K562 (cell line): ENCODE measurements at places on chromosomes 1 and 21. TPM values are rescaled to one million over a fixed set of nuclear protein-coding genes. Genes with fewer than 3 reads are reported as not detected.

Gene NBPF4
- total RNA-seq, result 5.3 and 6.6 TPM in 2 replicates

Gene LIN28A
- total RNA-seq, result 5.1 TPM in 2 replicates

Gene MPL
- total RNA-seq, result not detected in 2 replicates

Gene SH2D1B
- total RNA-seq, result 5.4 and 6.3 TPM in 2 replicates

Gene DHDDS
- 55.0 and 60.4 TPM in 2 replicates for total RNA-seq

Gene PTPRC
- total RNA-seq, result 62.9 and 67.6 TPM in 2 replicates

Gene RASSF5
- 35.2 and 38.1 TPM in 2 replicates for total RNA-seq

Gene STYXL2
- total RNA-seq, result not detected in 2 replicates

Gene CNR2
- total RNA-seq, result not detected in 2 replicates

Gene OPRD1
- total RNA-seq, result 0.02 TPM in 1 of 2 replicates, not detected in the other

Gene KRTAP13-2
- total RNA-seq, result not detected in 2 replicates

Gene MRPL39
- total RNA-seq, result 65.4 and 71.7 TPM in 2 replicates

Gene PLEKHN1
- total RNA-seq, result 1.2 and 1.5 TPM in 2 replicates

Gene TTC39A
- total RNA-seq, result 0.53 and 0.92 TPM in 2 replicates

Gene CA6
- total RNA-seq, result not detected in 2 replicates

Gene TMEM125
- 0.45 TPM in 1 of 2 replicates, not detected in the other for total RNA-seq

Gene TCHH
- not detected in 2 replicates for total RNA-seq

GRCh38 chr1:3027611-3028371 lies 6.5 kb downstream of the ACTRT2 start:
- H3K4me1 ChIP-seq, result no peaks in the 10 kb centered on the region
- H3K36me3 ChIP-seq, result no peaks in the 10 kb centered on the region
- DNase-seq, result no peak
- H3K27ac ChIP-seq, result no peak overlapping the region
- H3K4me3 ChIP-seq, result no peak overlapping the region

GRCh38 chr1:227242811-227243682 lies 75.2 kb downstream of the CDC42BPA start:
- no peaks in the 10 kb centered on the region; the same call in 1 of the 2 replicates for H3K4me1 ChIP-seq
- no peaks in the 10 kb centered on the region for H3K27me3 ChIP-seq
- no peak for DNase-seq
- H3K27ac ChIP-seq, result no peak overlapping the region; the same call in 2 of the 3 replicates
- peaks cover 2% of the 10 kb centered on the region; the same call in 1 of the 3 replicates for H3K36me3 ChIP-seq

- H3K27me3 ChIP-seq, result no peaks in the 10 kb centered on the region
- no peaks in the 10 kb centered on the region for H3K36me3 ChIP-seq
- DNase-seq, result no peak
- no peak overlapping the region for H3K4me3 ChIP-seq
- no peak overlapping the region for H3K27ac ChIP-seq
- H3K4me1 ChIP-seq, result no peaks in the 10 kb centered on the region; the same call in 2 of the 3 replicates
Observed at GRCh38 chr1:86429122-86429725, 5.3 kb downstream of the CLCA2 start.

DNA sequence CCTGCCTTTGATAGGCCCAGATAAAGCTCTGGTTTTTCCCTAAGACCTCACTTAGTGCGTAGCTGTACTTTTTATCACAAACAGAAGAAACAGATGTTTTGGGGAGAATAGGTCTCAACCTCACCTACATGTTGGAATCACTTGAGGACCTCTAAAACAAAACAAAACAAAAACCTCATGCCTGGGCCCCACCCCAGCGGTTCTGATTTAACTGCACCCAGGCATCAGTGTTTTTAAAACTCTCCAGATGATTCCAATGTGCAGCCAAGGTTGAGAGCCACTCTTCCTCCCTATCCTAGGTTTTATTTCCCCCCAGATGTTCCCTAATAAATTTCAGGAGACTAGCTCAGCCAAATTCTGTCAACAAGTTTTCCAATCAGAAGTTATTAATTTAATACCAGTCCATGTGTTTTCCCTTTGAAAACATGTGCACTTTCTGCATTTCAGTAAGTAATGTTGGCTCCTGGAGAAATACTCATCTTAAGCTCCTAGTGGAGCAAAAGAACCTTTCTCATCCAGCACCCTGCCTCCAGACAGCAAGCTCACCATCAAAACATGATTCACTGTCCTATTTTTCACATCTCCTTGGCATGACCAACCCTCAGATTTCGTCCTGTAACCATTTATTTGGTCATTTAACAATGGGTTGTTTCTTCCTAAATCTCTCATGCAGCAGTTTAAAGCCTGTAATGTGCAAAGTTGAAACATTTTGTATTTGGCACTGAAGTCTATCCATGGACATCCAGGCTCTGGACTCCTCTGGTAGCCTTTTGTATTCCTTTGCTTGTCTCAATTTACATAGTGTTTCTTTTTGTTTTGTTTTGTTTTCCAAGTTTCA lies 27.5 kb downstream of the LRRC8C start:
- no peaks in the 10 kb centered on the region for H3K27me3 ChIP-seq
- no peaks in the 10 kb centered on the region for H3K4me1 ChIP-seq
- DNase-seq, result no peak
- no peaks in the 10 kb centered on the region for H3K36me3 ChIP-seq

- H3K4me1 ChIP-seq, result no peaks in the 10 kb centered on the region
- no peaks in the 10 kb centered on the region for H3K27me3 ChIP-seq
Observed at GRCh38 chr1:80392529-80392928, 1386.0 kb upstream of the ADGRL4 start.

DNA sequence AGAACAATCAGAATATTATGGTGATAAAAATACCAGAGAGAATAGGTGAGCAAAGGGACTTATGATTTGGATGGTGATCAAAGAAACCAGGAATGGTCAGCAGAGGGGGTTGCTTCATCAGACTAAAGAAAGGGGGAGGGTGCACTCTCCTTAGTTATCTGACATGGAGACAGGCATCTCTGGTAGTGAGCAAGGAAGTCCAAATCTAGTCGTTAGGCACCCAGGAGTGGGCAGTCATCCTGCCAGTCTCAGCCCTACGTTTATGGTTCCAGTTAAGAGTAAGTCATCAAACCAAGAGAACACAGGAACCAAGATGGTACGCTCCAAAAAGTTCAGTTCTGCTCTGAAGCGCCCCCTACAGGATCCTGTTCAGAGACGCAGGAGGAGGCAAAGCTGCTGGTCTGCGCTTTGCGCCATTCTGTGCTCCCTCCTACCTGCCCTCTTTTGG lies 28.6 kb downstream of the EBNA1BP2 start:
- peaks cover 24% of the 10 kb centered on the region for H3K27me3 ChIP-seq
- no peaks in the 10 kb centered on the region for H3K36me3 ChIP-seq
- no peak overlapping the region for H3K27ac ChIP-seq
- peaks cover 6% of the 10 kb centered on the region for H3K4me1 ChIP-seq
- peak; percentile 60 for DNase-seq

- H3K36me3 ChIP-seq, result no peaks in the 10 kb centered on the region
- no peak for DNase-seq
- no peak overlapping the region for H3K4me3 ChIP-seq
- H3K4me1 ChIP-seq, result no peaks in the 10 kb centered on the region
- H3K27me3 ChIP-seq, result no peaks in the 10 kb centered on the region
Observed at GRCh38 chr1:115229016-115229415, 109.0 kb downstream of the NGF start.

DNA sequence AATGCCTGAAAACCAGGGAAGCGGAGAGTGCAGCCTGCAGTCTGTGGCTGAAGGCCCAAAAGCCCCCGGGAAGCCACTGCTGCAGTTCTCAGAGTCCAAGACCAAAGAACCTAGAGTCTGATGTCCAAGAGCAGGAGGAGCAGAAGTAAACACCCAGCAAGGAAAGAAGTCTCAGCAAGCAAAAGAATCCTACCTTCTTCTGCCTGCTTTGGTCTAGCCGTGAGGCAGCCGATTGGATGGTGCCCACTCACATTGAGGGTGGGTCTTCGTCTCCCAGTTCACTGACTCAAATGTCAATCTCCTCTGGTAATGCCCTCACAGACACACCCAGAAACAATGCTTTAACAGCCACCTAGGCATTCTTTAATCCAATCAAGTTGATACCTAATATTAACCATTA lies 217.5 kb downstream of the PLA2G4A start:
- H3K4me3 ChIP-seq, result no peak overlapping the region
- no peaks in the 10 kb centered on the region for H3K27me3 ChIP-seq
- no peaks in the 10 kb centered on the region for H3K36me3 ChIP-seq
- H3K4me1 ChIP-seq, result no peaks in the 10 kb centered on the region

GRCh38 chr1:79599257-79599656 lies 592.7 kb upstream of the ADGRL4 start:
- H3K27ac ChIP-seq, result no peak overlapping the region
- no peaks in the 10 kb centered on the region for H3K36me3 ChIP-seq
- DNase-seq, result no peak
- no peak overlapping the region for H3K4me3 ChIP-seq
- no peaks in the 10 kb centered on the region for H3K4me1 ChIP-seq

DNA sequence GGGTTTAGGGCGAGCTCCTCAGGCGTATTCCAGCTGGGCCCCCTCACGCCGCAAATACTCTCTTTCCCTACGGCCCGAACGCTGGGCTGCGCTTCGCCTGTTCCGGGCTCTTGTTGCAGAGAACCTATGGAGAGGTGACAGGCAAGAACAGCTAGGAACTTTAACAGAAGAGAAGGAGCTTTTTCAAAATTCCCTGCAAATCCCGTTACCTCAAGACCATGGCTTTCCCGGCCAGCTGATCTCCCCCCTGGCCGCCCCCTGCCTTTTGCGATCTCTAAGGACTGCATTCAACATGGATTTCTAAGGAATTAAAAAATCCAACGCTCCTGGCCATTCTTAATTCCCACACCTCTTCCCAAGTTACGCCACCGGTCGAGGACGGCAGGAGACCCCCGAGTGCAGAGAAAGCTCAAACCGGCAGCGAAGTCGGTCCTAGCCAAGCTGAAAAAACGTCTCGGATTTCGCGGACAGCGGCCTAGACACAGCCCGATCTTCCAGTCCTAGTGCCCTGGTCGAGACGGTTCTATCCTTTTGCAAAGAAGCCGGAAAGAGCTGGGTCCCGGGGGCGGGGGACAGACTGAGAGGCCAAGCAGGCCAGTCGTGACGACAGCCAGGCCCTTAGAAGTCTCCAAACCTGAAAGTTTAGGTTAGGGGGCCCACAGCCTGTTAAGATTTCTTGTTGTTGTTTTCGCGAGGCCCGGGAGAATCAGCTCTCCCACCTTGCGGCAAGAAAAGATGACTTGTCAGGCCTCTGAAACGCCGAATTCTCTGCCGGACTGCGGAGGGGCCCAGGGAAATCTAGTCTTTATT lies 1.1 kb upstream of the TBX15 start:
- H3K36me3 ChIP-seq, result no peaks in the 10 kb centered on the region
- peaks cover 98% of the 10 kb centered on the region for H3K27me3 ChIP-seq
- no peak overlapping the region for H3K4me3 ChIP-seq
- DNase-seq, result no peak

GRCh38 chr1:84348759-84349158 lies 47.3 kb downstream of the SAMD13 start:
- no peaks in the 10 kb centered on the region; the same call in 1 of the 3 replicates for H3K4me1 ChIP-seq
- no peaks in the 10 kb centered on the region for H3K36me3 ChIP-seq
- H3K27me3 ChIP-seq, result peaks cover 4% of the 10 kb centered on the region; the same call in 1 of the 2 replicates
- no peak for DNase-seq
- H3K27ac ChIP-seq, result no peak overlapping the region

- H3K36me3 ChIP-seq, result no peaks in the 10 kb centered on the region
- no peaks in the 10 kb centered on the region; the same call in 1 of the 2 replicates for H3K4me1 ChIP-seq
- no peaks in the 10 kb centered on the region for H3K27me3 ChIP-seq
- DNase-seq, result no peak
- no peak overlapping the region for H3K4me3 ChIP-seq
Observed at GRCh38 chr1:246283771-246284410, 223.2 kb downstream of the SMYD3 start.

DNA sequence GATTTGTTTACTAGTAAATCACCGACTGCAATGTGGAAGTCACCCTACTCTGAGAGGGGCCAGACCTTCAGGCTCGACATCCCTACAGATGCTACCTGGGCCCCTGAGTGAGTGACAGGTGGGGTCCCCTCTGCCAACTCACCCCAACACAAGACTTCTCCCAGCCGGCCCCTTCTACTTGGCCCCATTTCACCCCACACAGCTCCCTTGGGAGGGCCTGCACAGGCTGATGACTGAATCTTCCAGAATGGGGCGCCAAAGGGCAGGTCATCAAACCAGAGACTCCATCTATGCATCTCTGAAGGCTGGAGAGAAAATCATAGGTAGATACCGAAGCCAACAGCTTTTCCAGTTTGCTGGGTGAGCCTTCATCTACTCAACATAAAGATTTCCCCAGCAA lies 9.4 kb upstream of the S100A8 start:
- no peaks in the 10 kb centered on the region for H3K4me1 ChIP-seq
- peaks cover 31% of the 10 kb centered on the region; the same call in 2 of the 3 replicates for H3K27me3 ChIP-seq
- H3K4me3 ChIP-seq, result no peak overlapping the region
- H3K27ac ChIP-seq, result no peak overlapping the region
- DNase-seq, result peak; percentile 30

DNA sequence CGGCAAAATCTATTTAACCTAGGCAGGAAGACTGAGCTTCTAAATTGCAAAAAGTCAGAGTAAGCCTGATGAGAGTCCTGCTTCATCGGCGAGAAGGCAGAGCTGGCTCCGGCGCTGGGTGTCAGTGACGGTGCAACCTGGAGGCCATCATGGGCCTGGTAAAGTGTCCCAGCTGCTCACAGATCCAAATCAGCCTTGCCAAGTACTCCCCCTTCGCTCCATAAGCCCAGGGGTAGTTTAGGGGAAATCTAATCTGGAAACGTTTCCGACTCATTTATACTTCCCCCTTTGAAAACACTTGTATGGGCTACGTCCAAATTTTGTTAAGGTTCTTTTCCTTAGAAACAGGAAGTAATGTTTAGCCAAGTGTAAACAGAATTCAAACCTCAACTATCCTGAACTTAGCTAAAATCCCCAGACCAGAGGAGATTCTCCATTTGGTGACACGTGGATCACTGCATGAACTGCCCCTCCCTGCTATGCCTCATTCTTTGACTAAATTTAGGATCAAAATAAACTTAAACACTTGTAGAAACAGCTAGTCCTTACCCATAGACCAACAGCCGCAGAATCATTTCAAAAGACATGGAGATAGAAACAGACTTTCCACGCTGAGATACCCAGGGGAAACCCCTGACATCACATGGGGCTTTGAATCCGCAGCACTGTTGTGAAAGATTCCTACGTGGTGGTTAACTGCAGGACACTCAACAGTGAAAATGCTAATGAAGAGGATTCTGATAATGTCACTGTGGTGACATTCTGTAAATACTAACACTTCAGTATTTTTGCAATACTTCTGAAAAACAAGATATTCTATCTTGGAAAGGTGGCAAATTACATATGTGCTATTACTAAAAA lies 172.7 kb downstream of the TGFBR3 start:
- H3K27me3 ChIP-seq, result no peaks in the 10 kb centered on the region; the same call in 2 of the 3 replicates
- no peak overlapping the region for H3K4me3 ChIP-seq
- peaks cover 49% of the 10 kb centered on the region for H3K36me3 ChIP-seq
- DNase-seq, result no peak

GRCh38 chr1:203133970-203134725 lies 6.6 kb downstream of the ADORA1 start:
- no peak for DNase-seq
- peaks cover 64% of the 10 kb centered on the region for H3K27me3 ChIP-seq
- H3K4me3 ChIP-seq, result no peak overlapping the region

DNA sequence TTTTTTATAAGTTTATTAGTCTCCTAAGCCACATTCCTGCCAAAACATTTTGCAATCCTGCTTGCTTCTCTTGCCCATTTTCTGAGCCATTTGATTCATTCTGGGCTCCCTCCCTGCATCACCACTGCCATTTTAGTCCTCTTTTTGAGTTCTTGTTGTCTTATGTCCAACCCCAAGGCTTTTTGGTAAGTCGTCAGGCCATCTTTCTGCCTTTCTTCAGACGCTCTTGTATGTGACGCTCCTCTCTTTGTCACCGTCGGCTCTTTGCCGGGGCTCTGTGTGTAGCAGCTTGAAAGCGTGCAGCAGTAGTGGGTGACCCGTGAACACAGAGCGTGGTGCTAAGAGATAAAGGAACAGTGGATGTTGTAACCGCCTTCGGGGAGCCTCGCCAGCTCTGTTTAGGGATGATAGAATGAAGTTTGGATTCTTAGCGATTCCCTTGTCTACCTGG lies 14.6 kb downstream of the HUNK start:
- H3K36me3 ChIP-seq, result no peaks in the 10 kb centered on the region
- H3K4me3 ChIP-seq, result no peak overlapping the region
- H3K27me3 ChIP-seq, result peaks cover 38% of the 10 kb centered on the region
- no peak overlapping the region for H3K27ac ChIP-seq
- no peaks in the 10 kb centered on the region; the same call in 2 of the 3 replicates for H3K4me1 ChIP-seq
